T-cell (primary cell): ENCODE measurements at places on chromosomes 7 and 10. TPM values are rescaled to one million over a fixed set of nuclear protein-coding genes. Genes with fewer than 3 reads are reported as not detected.

DNA sequence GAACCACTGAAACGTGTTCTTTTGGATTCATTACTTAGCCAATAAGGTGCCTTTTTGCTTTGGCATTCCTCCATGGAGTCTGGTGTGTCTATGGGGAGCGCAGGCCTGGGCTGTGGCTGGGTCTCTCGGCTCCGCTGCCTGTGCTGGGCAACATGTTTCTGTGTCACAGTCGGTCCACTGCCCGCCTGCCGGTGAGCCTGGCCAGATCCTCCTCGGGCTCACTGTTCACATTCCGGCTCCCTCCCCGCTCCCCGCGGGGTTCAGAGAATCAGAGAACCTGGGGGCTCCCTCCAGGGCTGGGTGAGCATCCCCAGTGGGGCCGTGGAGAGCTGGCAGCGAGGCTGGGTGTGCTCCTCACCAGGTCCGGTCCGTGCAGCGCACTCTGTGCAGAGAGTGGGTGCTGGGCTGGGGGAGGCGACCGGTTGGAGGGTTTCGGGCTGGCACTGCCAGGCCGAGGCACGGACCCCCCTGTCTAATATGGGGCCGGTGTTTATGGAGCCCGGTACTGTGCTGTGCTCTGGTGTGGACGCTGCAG is 70.4 kb downstream of the INPP5A start:
- no peaks in the 10 kb centered on the region for H3K4me1 ChIP-seq
- no peak overlapping the region for H3K4me3 ChIP-seq
- DNase-seq = no peak
- H3K27me3 ChIP-seq = no peaks in the 10 kb centered on the region
- H3K27ac ChIP-seq = no peak overlapping the region
- H3K36me3 ChIP-seq = peaks cover 13% of the 10 kb centered on the region

DNA sequence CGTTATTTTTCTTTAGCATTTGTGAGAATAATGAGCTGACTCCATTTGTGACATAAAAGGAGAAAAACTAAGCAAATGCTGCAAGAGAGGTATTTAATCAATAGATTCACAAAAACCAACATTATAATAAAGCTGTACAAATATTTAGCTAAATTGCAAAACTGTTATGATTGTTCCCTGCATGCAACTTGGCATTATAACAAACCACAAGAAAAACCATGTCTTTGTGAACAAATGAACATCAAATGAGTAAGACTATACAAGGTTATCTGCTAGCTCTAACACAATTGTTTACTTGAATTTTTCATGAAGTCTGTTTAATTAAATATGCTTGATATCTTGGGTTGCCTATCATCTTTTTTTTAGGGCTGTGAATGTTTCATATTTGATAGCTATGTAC is 50.8 kb upstream of the PPP1R9A start:
- H3K36me3 ChIP-seq = no peaks in the 10 kb centered on the region
- no peaks in the 10 kb centered on the region for H3K27me3 ChIP-seq
- no peak for DNase-seq
- no peak overlapping the region for H3K4me3 ChIP-seq
- no peak overlapping the region for H3K27ac ChIP-seq

GRCh38 chr10:76497666-76498065 is 1066.2 kb downstream of the LRMDA start:
- no peak for DNase-seq
- H3K27me3 ChIP-seq = no peaks in the 10 kb centered on the region
- no peaks in the 10 kb centered on the region for H3K36me3 ChIP-seq
- no peaks in the 10 kb centered on the region for H3K4me1 ChIP-seq
- no peak overlapping the region for H3K27ac ChIP-seq

DNA sequence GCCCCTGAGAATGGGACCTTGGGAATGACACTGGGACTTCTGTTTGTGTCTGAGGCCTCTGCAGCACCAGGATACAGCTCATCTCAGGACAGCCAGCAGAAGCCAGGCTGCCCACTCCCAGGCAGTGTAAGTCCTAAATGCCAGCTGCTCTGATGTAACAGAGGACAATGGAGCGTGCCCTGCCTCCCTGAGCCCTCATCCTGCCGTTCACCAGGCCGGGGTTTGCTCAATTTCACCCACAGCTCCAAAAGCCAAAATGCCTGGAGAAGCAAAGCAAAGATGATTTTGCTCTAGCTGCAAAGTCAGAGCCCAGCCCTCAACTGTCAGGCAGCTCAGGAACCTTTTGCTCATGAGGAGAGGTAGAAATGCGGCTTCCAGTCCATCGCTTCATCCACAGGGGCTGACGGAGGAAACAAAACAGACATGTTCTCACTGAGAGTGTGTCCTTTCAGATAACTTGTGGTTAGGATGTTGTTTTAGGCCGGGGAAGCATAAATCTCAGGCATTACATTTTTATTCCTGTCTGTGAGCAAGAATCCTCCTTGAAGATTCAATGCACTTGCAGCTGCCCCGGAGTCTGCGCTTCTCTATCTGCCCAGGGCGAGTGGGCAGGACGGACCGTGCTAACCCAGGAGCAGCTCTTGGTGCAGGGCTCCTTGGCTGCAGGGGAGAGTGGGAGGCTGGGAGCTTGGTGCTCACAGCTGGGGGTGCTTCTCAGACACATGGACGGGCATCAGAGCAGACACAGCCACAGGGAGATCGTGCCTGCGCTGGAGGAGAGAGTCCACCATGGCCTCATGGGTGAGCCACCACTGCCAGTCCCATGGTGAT is 83.2 kb upstream of the CHST15 start:
- H3K4me3 ChIP-seq = no peak overlapping the region
- no peak overlapping the region for H3K27ac ChIP-seq
- no peak for DNase-seq
- peaks cover 5% of the 10 kb centered on the region for H3K4me1 ChIP-seq
- H3K36me3 ChIP-seq = no peaks in the 10 kb centered on the region
- peaks cover 32% of the 10 kb centered on the region for H3K27me3 ChIP-seq

GIMAP6 gene
- 55.0 TPM for total RNA-seq

RNLS gene
- 3.3 TPM for total RNA-seq
